Right lobe of liver (tissue), 6 donors: ENCODE measurements at places on chromosomes 2 and 18. TPM values are rescaled to one million over a fixed set of nuclear protein-coding genes. Genes with fewer than 3 reads are reported as not detected.

Gene CYRIA
- total RNA-seq: 2.0 TPM

Gene CD28
- 0.86 TPM for total RNA-seq

Gene ZNF2
- total RNA-seq: 1.7 TPM

DNA sequence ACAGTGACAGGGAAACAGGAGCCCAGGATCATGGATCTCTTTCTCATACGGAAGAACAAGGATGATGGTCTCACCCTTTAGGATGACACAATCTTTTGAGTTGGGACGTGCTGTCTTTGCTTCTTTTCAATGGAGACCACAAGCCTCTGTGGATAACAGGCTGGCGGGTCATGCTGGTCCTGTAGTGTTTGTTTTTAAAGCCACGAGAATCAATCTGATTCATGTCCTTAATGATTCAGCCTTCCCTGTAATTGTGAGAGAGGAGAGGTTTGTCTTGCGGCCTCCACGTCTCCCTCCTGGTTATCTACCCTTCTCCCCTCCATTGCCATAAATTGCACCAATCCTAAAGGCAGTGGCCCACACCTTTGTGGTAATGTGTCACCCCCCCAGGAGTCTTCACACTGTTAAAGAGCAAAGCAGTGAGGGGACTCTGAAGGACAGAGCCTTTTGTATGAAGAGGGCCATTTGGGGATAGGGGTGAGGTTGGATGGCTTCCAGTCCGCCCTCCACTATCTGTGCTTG, 87.7 kb upstream of the TGFA start:
- no peaks in the 10 kb centered on the region for H3K27me3 ChIP-seq
- DNase-seq: no peak
- no peaks in the 10 kb centered on the region for H3K36me3 ChIP-seq
- H3K4me1 ChIP-seq: no peaks in the 10 kb centered on the region

- no peak for DNase-seq
- no peaks in the 10 kb centered on the region for H3K36me3 ChIP-seq
- H3K27ac ChIP-seq: no peak overlapping the region
- H3K4me3 ChIP-seq: no peak overlapping the region
Observed at GRCh38 chr2:16048466-16048865, 108.1 kb downstream of the MYCN start.

GRCh38 chr2:71534201-71534600, 80.8 kb downstream of the DYSF start:
- no peaks in the 10 kb centered on the region for H3K36me3 ChIP-seq
- H3K4me3 ChIP-seq: no peak overlapping the region
- no peaks in the 10 kb centered on the region for H3K4me1 ChIP-seq
- DNase-seq: no peak
- no peak overlapping the region for H3K27ac ChIP-seq

- no peaks in the 10 kb centered on the region for H3K27me3 ChIP-seq
- peaks cover 20% of the 10 kb centered on the region for H3K4me1 ChIP-seq
- H3K4me3 ChIP-seq: no peak overlapping the region
- H3K36me3 ChIP-seq: no peaks in the 10 kb centered on the region
Observed at GRCh38 chr2:10374362-10374943, 71.7 kb downstream of the HPCAL1 start.
